ENCODE measurements at places on chromosomes 6 and 20.

DNA sequence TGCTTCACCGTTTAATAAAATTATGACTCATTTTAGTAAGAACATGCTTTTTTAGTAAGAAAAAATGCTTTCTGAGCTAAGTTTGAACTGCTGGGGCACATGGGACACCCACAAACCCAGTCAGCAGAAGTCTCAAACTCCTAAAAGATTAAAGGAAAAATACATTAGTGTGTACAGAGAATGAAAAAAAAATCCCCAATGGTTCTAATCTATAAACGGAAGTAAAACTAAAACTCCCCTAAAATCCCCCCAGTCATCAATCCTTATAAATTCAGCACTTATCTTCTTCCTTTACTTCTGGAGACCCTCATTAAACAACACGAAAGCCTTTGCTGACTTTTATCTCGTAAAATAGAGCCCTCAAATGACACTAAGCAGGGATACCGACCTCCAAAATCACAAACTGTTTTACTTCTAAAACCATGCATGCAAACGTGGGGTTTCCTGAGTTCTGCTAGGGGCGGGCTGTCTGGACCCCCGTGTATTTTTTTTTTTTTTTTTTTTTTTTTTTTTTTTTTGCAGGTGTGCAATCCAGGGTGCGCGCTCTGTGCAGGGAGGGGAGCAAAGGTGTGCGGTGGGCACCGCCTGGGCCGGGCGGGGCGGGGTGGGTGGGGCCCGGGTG, 1.1 kb upstream of the MYB start:
- peak; percentile 8 for DNase-seq

- no peak for DNase-seq
These were observed 6.9 kb upstream of the KIF16B start for GRCh38 chr20:16580147-16580546.

DNA sequence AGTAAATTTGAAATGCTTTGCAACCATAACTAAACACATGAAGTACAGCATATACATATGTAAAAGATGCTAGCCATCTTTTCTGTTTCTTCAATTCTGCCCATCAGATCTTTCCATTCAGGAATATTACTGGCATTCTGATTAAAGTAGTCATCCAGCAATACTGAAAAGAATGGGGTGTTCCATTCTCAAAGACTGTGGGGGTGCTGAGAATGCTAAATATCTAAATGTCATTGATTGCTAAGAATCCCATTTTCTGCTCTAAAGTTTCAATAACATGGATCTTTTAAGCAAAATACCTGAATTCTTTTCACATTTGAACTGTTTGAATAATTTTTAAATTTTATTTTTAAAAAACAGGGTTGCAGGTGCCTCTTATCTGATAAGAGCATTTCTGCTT, 6.2 kb downstream of the RSPO3 start:
- DNase-seq: no peak

- DNase-seq: no peak
These were observed 9.9 kb downstream of the KIAA1755 start for GRCh38 chr20:38250609-38251008.

GRCh38 chr20:10970109-10970508, 296.3 kb upstream of the JAG1 start:
- DNase-seq: no peak

- DNase-seq: no peak
These were observed 765.9 kb downstream of the BCKDHB start for GRCh38 chr6:80872199-80872950.

DNA sequence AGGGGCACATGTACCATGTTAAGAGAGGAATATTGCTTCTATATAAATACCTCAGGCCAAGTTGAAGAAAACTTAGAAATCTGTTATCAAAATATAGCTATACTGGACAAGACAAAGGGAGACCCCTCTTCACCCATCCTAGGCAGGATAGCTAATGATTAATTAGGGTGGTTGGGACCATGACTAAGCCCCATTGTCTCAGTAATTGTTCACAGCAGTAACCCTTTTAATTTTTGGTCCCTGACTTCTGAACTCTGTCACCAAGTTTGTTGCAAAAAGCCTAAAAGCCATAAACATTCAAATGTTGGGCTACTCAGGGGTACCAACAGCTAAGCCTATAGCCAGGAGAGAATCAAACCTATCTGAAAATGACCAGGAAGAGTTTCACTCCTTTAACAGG, 19.2 kb upstream of the BTN3A2 start:
- DNase-seq: no peak

Data from central memory CD4-positive, alpha-beta T cell (primary cell).